Left renal cortex interstitium (tissue), 4 donors: ENCODE measurements at places on chromosomes 2 and 18. TPM values are rescaled to one million over a fixed set of nuclear protein-coding genes. Genes with fewer than 3 reads are reported as not detected.

- no peak for DNase-seq
Observed at GRCh38 chr2:137411585-137411984, 552.7 kb upstream of the HNMT start.

Gene TMEM247
- not detected for polyA plus RNA-seq

DNA sequence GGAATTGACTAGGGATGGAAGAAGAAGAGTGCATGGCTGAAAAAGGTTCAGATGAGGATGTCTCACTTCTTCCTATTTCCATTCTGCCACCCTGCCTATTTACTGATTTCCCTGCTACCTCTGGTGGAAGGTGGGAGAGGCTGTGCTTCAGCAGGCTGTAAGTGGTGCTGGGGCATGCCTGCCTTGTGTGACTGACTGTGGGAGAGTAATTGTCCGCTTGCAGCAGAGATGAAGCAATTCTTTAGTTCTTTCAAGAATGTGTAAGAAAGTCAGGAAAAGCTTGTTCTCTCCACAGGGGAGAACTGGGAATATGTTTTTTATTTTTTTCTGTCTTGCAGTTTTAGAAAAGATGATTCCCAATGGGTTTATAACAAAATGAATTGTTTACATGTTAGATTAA lies 72.5 kb upstream of the NYAP2 start:
- no peak for DNase-seq

DNA sequence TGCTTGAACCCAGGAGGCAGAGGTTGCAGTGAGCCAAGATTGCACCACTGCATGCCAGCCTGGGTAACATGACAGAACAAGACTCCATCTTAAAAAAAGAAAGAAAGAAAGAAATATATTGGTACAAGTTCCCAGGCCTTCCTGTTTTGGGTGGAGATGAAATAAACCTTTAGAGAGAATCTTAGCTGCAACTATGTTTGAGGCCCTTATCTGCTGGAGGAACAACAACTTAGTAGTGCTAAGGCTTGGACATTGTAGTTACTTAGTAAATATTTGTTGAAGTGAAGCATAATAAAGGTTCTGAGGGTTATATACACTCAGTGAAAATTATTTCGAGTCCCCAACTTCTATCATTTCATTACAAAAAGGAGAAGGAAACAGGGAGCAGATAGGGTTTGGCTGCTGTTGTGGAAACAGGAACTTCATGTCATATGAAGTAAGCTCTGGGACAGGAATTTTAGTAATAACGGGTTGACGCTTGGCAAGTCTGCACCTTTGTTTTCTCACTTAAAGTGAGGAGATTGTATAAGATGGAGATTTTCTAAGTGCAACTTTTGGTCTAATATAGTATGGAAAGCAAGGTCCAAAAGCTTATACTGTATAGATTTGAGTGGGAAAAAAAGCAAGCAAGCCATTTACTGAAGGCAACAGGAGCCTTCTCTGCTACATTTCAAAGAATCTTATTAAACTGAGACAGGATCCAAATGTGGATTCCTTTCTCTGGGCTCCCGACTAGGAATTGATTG lies 40.0 kb upstream of the AGPS start:
- no peak for DNase-seq
